ENCODE measurements at places on chromosomes 1 and 21.

DNA sequence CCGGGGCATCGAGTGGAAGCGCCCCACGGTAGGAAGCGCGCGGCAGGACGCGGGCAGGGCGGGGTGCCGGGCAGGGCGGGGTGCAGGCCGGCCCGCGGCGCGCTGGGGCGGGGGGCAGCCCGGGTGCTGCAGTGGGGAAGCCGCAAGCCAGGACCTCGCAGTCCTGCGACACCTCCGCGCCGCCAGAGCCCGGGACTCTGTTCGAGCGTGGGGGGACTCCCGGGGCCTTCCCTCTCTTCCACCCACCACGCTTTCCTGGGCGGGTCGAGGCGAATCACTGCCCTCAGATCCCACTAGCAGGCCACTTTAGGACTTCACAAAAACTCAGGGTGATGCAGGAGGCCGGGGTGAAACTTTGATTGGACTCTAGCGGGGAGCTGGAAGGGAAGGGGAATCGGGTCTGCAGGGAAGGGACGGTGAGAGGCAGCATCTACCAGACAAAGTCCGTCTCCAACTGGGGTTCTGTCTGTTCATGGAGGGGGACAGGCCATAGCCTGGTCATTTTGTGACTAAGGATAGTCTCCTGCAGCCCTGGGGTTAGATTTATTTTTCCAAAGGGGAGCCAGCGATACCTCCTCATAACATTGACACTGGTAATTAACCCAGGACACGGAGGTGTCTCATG is 623 bp downstream of the CAPN2 start:
- no peak for DNase-seq

- DNase-seq, result no peak
Measured at GRCh38 chr1:180269645-180270529, 39.8 kb downstream of the LHX4 start.

DNA sequence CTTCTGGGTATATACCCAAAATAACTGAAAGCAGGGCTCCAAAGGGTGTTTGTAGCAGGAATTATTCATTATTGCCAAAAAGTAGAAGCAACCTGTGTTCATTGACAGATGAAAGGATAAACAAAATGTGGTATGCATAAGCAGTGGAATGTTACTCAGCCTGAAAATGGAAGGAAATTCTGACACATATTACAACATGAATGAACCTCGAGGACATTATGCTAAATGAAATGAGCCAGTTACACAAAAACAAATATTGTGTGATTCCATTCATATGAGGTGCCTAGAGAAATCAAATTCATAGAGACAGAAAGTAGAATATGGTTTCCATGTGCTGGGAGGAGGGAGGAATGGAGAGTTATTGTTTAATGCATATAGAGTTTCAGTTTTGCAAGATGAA is 86.3 kb upstream of the ARTN start:
- DNase-seq, result no peak

DNA sequence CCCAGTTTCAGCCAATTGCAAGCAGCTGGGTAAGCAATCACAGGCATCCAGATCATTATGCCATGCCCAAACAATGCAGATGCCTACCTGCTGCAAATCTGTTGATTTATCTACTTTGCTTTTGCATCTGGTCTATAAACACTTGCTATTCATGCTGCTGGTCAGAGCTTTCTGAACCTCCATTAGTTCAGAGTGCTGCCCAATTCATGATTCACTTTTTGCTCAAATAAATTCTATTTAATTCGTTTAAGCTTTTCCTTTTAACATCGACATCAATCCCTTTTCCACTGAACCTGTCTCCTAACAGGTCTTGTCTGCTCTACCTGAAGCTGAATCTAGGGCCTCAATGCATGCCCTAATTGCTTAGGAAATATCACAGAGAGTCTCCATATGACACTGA is 99.4 kb upstream of the C1orf87 start:
- DNase-seq, result no peak

DNA sequence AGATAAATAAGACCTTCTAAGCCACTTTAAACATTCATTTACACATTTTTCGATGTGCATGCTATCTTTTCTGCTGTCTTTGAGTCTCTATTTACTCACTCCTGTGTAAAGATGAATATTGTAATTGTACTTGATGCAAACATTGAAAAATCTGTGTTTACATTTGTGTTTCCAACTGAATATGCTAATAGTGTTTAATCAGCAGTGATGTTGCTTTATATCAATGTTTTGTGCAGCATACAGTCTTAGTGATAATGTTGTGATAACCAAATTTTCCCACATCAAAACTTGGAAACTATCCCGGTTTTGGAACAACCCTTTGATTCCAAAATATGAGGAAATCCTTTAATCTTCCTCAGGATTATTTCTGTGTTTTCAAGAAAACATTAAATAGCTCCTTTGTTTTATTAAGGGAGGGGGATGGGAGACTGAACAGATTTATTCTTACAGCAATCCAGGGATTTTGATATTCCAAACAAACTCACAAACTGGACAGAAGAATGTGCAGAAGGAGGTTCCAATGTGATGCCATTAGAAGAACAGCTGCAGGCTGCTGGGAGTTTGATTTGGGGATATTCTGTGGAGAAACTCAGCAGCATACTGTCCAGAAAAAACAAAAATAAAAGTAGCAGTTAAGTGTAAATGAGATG is 248.0 kb downstream of the S1PR1 start:
- no peak for DNase-seq

- DNase-seq, result no peak
Measured at GRCh38 chr21:46431884-46432488, 26.7 kb upstream of the DIP2A start.

- no peak for DNase-seq
Measured at GRCh38 chr1:2322581-2323211, 68.7 kb downstream of the MORN1 start.

DNA sequence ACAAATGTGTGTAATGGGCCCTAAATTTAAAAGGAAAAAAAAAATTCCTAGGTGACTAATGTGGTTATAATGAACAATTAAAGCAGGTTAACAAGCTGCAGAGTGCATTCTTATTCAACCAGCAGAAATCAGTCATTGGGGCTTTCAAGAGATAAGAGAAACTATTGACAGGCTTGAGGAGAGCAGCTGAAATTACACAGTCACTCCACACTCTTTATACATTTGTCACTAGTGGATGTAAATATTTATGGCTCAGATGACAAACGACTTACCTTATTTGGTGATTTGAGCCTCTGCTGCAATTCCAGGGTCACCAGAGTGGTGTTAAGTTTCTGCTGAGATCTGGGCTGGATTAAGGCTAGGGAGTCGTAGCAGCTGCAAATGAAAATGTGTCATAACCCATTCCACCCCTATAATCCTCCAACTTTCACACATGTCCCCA is 896.3 kb downstream of the TTLL7 start:
- DNase-seq, result no peak

DNA sequence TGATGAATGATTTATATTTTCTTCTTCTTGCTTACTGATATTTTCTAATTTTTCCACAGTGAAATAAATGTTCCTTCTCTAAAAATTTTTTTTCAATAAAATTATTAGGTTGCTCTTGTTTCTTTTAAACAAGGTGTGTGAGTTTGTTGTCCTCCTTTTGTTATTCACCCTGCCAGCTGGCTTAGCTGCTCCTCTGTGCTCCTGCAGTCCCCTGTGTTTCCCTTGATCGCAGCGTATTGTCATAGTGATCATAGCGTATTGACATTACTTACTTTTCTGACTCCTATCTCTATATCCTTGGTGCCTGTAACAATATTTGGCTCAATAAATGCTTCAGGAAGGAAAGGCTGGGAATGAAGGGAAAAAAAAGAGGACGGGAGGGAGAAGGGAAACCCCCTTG is 24.9 kb upstream of the PODN start:
- DNase-seq, result no peak

GRCh38 chr1:230833511-230833910 is 34.8 kb downstream of the C1orf198 start:
- DNase-seq, result no peak

DNA sequence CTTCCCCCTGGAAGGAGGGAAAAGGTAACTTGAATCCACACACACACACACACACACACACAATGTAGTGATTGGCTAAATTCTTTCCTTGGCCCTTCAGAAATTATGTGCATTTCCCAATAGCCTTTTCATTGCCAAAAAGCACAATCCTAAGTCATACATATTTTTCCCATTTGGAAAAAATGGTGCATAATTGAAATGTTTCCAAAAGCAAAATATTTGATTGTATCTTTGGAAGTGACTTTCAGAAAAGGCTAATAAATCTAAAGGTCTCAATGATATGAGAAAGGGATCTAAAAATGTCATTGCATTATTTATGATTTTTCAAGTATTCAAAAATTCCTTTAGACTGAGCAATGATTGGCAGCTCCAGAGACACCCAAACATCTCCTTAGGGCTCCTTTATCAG is 43.5 kb upstream of the NEK7 start:
- DNase-seq, result no peak

- no peak for DNase-seq
Measured at GRCh38 chr1:158458263-158458662, 3.4 kb upstream of the OR10K1 start.

DNA sequence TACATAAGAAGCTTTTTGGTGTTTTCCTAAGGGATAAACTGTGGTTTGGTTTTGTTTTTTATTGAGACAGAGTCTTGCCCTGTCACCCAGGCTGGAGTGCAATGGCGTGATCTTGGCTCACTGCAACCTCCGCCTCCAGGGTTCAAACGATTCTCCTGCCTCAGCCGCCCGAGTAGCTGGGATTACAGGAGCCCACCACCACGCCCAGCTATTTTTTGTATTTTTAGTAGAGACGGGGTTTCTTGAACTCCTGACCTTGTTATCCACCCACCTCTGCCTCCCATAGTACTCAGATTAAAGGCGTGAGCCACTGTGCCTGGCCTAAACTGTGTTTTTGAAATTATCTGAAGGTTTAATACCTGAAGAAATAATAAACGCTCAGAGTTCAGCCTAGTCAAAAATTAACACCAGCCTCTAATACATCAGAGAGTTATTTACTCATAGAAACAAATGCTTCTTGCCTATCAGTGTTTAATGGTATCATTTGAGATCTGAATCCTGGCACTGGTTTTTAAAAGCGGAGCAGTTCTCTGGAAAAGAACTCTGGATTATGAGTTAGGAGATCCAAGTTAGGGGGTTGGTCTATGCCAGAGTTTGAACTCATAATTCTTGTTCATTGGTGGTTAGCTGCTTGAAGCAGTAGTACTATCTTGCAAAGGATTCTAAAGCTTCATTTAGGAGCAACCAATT is 28.7 kb downstream of the ARID4B start:
- no peak for DNase-seq

DNA sequence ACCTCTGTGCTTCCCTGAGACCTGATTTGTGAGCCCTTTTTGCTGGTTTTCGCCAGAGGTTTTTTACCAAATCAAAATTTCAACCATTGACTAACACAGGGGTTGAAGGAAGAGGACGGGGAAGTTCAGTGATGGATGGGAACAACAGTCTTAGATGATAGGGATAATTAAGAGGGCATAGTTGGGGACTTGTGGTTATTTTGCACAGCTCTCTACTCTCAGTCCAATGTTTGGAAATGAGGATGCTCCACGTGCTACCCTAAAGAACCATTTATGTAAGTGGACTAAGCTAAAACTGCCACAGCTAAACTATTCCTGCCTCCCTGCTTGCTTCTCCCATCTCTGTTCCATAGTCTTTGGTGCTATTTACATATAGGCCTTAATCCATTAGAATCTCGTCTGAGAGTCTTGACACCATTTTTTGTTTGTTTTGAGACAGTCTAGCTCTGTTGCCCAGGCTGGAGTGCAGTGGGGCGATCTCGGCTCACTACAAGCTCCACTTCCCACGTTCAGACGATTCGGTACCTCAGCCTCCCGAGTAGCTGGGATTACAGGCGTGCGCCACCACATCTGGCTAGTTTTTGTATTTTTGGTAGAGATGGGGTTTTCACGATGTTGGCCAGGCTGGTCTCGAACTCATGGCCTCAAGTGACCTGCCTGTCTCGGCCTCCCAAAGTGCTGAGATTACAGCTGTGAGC is 684 bp upstream of the MCL1 start:
- no peak for DNase-seq

GRCh38 chr1:11045428-11046269 is 1.4 kb downstream of the MASP2 start:
- DNase-seq, result no peak

DNA sequence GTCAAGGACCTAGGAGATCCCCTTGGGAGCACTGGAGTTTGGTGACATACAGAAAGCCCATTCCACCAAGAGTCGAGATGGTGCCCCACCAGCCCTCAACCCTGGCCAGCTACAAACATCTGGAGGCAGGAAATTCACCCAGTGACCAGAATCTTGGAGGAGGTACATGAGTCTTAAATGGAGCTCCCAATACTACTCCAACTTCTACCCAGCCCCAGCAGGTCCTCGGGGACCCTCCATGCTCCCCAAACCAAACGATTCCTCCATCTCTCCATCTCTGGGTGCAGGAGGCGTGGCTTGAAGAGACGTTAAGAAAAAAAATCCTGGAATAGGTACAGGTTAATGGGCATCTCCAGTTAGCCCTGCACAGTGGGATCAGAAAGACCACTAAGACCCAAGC is 5.5 kb upstream of the RASSF5 start:
- no peak for DNase-seq

GRCh38 chr1:46401964-46402626 is 8.0 kb downstream of the FAAH start:
- DNase-seq, result peak; percentile 44

Data from smooth muscle cell of the brain vasculature (primary cell).